Cardiac septum (tissue), 1 donor: ENCODE measurements at places on chromosomes 13 and 19. TPM values are rescaled to one million over a fixed set of nuclear protein-coding genes. Genes with fewer than 3 reads are reported as not detected.

The ATP13A1 gene
- total RNA-seq: 20.1 TPM

The ZNF616 gene
- 4.3 TPM for total RNA-seq

The MEGF8 gene
- total RNA-seq: 45.8 TPM

The ADAMTSL5 gene
- total RNA-seq: 69.7 TPM

The XAB2 gene
- 21.8 TPM for total RNA-seq

GRCh38 chr13:110193491-110193890 lies 113.5 kb downstream of the COL4A1 start:
- DNase-seq: no peak

- DNase-seq: no peak
Observed at GRCh38 chr13:59774491-59774971, 389.2 kb downstream of the DIAPH3 start.

- DNase-seq: no peak
Observed at GRCh38 chr13:110560601-110561343, 750 bp downstream of the RAB20 start.

DNA sequence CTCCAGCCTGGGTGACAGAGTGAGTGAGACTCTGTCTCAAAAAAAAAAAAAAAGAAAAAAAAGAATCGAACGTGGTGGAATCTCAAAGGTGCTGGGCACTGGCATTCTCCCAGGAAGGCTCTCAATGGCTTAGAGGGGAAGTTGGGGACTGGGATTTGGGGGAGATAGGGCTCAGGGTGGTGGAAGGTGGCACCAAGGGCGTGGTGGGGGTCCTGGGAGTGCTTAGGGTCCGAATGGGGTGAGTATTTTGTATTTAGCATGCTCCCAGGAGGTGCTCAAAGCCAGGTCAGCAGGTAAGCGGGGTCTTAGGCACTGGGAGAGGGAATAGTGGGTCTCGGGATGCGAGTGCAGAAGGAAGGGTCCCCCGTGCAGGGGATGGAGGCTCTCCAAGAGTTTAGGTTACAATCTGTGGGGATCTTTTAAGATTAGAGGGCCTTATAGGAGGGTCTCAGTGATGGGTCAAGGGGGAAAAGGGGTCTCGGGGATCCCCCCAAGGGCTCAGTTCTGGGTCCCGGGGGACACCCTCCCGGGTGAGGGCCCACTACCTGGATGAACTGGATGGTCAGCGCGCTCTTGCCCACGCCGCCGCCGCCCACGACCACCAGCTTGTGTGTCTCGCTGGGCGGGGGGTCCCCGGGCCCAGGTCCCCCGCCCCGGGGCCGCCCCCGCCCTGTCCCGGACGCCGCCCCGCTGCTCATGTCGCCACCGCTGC lies 386 bp downstream of the RRAS start:
- no peak for DNase-seq

- DNase-seq: no peak
Observed at GRCh38 chr13:41213316-41213715, 18.9 kb upstream of the KBTBD7 start.

DNA sequence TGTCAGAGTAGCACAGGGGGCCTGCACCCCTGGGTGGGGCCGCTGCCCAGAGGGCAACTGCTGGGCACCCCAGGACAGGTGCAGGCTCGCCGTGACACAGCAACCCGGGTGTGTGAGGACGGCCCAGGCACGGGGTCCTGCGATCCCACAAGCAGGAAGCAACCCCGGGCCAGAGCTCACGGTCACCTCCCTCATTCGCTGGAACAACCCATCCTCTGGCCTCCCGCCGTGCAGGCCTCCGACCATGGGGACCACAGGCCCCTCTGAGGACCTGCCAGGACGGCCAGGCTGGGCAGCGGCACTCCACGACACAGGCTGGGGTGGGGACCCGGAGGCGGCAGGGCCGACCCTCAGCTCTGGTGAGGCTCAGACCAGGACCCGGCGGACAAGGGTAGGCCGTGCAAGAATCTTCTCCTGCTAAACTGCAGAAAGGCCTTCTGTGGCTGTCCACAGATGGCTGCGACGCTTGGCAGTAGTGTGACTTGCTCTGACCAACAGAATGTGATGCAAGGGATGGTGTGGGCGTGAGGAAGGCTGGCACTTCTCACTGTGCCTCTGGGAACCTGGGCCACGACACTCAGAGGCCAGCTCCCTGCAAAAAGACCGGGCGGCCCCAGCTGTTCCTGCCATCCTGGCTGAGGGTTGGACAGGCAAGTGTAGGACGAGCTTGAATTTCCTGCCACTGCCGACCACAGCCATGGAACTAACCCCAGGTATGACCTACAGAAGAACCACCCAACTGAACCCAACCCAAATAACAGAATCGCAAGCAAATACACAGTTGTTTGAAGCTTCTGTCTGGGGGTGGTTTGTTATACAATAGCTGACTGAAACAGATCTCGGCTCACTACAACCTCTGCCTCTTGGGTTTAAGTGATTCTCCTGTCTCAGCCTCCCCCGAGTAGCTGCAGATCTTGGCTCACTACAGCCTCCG lies 26.5 kb downstream of the PIP5K1C start:
- no peak for DNase-seq

DNA sequence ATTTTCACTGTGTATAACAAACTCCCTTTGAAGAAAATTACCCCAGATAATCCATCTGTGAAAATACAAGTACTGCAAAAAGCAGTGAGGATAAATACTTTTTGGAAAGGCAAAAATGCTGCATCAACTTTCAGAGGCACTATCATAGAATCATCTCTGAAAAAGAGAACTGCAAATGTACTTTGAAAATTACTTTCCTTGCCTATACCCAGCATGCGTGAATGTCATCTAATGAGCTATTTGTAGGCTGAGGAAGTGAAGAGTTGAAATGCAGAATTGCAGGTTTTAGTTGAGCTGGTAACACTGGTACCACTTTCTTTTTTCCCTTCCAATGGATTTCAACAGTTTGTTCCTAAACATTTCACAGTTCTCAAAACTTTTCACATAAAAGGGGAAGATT lies 196.7 kb downstream of the TBC1D4 start:
- no peak for DNase-seq

- DNase-seq: no peak
Observed at GRCh38 chr13:75326173-75327134, 155.5 kb downstream of the TBC1D4 start.

GRCh38 chr13:105278943-105279381 lies 1256.5 kb downstream of the EFNB2 start:
- no peak for DNase-seq

DNA sequence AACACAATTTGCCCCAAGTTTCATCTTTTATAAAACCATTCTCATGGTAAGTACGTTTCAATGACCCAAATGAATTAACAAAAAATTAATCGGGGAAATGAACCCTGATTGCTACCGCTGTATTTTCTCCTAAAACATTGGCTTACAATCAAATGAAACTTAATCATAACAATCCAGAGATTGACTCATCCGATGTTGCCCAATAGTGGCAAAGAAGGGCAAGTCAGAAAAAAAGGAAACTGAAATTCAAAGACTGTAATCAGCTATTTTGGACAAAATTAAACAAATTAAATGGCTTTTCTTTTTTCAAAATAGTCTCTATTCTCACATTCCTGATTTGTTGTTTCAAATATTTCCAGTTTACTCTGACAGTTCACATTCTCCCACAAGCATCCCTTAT lies 3.9 kb upstream of the ACOD1 start:
- DNase-seq: no peak
